ENCODE measurements at places on chromosomes 5 and 9. TPM values are rescaled to one million over a fixed set of nuclear protein-coding genes. Genes with fewer than 3 reads are reported as not detected.

The PKD2L2 gene
- not detected for total RNA-seq

The CD72 gene
- 0.10 TPM for total RNA-seq

The OR1J2 gene
- not detected for total RNA-seq

The FCHSD1 gene
- total RNA-seq: 8.5 TPM

The GDA gene
- 0.20 TPM for total RNA-seq

The DRD1 gene
- not detected for total RNA-seq

The TSPAN17 gene
- total RNA-seq: 18.5 TPM

The SHISAL2B gene
- total RNA-seq: not detected

The AK8 gene
- total RNA-seq: not detected

The CAMK2A gene
- total RNA-seq: 1.1 TPM

The SLC36A3 gene
- total RNA-seq: not detected

GRCh38 chr5:14187660-14188059 is 44.5 kb downstream of the TRIO start:
- no peak for DNase-seq

- DNase-seq: no peak
These were observed 116.7 kb downstream of the GOLPH3 start for GRCh38 chr5:32057187-32058096.

GRCh38 chr5:168328814-168329213 is 37.4 kb downstream of the WWC1 start:
- no peak for DNase-seq

GRCh38 chr9:1331546-1332038 is 281.4 kb downstream of the DMRT2 start:
- no peak for DNase-seq

DNA sequence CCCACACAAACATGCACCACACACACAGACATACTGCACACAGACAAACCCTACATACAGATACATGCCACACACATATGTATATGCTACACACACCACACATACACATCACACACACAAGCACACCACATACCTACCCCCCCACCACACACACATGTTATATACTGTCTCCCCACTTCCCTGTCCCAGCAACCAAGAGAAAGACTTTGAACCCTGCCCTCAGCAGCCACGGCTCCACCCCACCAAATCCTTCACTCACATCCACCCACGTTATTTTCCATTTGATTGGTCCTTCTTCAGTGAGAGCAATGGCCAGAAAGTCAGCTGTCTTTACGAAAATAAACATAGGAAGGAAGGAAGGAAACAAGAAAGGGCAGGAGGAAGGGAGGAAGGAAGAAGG is 479.8 kb downstream of the DIRAS2 start:
- DNase-seq: no peak

DNA sequence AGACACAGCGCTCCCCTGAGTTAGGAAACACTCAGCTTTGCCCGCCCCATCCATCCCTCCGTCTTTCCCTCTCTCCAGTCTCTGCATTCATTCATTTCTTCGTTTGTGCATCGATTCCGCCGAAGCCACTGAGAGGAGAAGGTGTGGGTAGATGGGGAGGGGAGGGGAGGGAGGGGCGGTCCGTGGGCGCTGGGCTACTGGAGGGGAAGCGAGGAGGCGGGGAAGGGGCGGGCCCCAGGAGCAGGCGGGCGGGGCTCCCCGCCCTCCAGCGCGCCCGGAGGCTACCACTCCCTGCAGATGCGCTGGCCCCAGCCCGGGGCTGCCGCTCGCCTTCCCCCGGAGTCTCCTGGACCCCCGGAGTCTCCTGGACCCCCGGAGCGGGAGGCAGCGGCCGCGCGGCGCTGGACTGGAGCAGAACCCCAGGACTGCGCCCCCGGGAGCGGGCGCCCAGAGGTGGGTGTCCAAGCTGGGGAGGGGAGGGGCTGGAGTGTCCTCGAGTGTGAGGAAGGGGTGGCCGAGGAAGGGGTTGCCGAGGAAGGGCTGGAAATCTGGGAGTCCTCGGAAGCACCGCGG is 159.5 kb downstream of the C9orf152 start:
- peak; percentile 66 for DNase-seq

DNA sequence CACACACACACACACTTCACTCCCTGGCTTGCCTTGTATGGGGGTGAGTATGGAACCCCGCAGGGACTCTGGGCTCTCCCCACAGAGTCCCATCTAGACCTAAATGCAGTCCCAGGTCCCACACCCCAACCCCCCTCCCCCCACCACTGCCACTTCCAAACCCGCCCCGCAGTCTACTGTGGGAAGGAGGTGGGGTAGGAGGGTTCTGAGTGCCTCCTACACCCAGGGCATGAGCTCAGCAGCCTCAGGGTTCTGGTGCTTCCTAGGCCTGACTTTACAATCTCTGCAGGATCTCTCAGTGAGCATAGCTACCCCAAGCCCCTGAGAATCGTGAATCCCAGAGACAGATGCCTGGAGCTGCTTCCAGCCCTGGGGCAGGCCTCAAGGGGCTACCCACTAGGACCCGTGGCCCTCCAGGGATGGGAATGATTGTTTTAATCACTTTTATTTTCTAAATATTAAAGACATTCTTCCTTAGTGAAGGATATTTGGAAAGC is 1.5 kb upstream of the NACC2 start:
- no peak for DNase-seq

- no peak for DNase-seq
These were observed 746.3 kb upstream of the RIOK2 start for GRCh38 chr5:97929383-97929782.

DNA sequence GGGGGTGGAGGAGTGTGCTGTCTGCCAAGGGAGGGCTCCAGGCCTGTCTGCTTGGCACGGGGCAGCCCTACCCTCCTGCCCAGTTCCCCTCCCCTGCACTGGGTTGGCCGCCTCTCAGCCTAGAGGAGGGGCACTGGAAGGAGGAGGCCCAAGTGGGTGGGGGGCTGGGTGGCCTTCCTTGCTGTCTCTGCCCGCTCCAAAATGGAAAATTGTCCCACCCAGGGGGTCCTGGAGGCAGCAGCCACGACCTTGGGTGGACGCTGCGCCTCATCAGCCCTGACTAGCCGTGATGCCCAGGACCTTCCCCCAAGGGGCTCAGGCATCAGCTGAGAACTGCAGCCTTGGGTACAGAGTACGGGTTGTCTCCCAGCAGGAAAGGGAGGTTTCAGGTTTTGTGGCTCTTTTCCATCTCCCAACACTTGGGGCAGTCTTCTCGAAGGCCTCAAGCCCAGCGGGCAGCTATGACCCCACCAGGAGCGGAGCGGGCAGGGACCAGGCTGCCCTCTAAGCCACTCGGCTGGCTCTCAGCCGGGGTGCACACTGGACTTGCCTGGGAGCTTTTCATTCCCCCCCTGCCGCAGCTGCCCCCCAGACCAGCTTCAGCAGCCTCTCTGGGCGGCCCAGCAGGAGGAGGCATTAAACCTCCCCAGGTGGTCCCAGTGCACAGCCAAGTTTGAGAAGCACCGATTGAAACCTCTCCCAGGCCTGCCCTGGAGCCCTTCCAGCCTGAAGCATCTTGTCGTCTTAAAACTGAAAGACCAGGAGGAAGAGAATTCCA is 20.6 kb downstream of the NTNG2 start:
- no peak for DNase-seq
